Nucleus accumbens (tissue), 56 donors: ENCODE measurements at places on chromosomes 5 and 9.

DNA sequence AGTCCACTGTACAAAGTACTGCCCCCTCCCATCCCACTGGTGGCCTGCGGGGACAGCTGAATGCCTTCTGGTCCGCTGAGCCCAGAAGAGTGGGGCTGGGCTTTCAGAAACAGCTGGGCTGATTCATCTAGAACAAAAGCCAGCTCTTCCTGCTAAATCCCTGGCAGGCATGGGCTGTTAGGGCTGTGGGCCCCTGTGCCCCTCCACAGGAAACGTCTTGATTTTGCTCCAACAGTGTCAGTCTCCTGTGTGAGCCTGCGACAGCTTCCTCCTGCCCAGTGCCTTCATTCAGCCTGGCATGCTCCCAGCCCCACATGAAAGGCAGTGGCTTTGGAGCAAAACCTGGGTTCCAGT is 6.9 kb upstream of the GSN start:
- DNase-seq: no peak

DNA sequence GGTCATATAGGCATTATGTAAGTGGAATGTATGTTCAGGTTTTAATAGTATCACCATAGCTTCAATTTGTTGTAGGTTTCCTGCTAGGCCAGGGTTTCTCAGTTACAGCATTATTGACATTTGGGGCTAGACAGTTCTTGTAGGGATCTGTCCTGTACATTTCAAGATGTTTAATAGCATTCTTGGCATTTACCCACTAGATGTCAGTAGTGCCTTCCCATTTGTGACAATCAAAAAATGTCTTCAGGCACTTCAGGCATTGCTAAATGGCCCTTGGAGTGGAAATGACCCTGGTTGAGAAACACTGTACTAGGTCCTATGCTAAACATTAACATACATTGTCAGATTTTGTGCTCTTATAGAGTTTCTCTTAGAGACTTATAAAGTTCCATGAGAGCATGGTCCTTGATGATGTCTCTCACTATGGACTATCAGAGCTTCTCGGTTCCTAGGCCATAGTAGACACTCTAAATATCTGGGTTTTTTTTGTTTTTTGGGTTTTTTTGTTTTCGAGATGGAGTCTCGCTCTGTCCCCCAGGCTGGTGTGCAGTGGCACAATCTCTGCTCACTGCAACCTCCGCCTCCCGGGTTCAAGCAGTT is 1.4 kb downstream of the KIF20A start:
- no peak for DNase-seq

- DNase-seq: no peak
Observed at GRCh38 chr9:127035423-127035822, 87.0 kb downstream of the ANGPTL2 start.

DNA sequence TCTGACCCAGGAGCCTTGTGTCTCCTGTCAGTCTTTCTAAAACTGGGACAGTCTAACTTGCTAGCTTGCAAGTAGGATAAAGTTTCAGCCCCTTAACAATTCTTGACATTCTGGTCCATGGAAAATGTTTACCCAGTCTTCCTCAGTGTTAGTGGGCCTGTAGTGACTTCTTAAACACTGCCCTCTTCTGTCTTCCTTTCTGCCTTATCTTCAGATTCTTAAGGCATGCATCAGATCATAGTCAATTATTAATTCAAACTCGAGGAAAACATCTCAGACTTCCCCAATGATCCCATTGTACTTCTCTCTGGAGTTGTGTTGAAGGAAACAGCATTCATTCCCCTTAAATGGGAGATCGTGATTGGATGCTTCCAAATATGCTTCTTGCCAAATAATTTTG is 1199.8 kb downstream of the DTWD2 start:
- no peak for DNase-seq

DNA sequence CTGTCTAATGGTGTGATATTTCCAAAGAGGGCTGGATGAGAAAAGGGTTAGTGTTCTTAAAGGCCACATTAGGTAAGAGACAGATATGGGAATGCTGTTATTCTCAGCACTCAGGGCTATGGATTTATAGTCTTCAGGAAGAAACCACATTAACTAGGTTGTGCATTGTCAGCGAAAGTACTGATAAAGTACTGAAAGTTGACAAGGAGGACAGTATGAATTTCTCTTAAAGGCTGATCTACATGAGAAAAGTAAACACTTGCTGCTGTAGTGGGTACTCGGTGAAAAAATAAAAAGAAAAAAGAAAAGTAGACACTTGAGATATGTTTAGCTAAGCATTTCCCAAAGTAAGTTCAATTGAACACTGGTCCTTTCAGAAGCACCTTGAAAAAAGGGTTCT is 381.0 kb upstream of the RPS23 start:
- DNase-seq: no peak

- DNase-seq: no peak
Observed at GRCh38 chr5:56128113-56128512, 105.0 kb downstream of the ANKRD55 start.

- DNase-seq: no peak
Observed at GRCh38 chr5:79149433-79149832, 37.8 kb downstream of the BHMT start.

DNA sequence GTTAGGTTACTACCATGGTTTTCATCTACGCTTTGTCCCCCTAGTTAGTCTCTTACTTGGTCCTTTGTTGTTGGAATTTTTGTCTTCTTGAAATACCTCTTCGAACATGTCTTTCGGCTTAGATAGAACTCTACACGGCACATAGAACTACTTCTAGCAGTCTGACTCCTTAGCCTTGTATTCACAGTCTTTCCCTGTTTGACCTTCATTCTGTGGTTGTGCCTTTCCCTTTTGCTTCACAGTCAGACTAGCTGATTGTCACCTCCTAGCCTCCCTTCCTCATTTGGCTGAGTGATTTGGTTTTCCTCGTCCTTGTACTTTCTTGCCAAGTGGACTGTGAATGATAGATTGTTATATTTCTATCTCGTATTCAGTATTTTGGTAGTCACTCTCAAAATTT is 10.7 kb downstream of the SMAD5 start:
- no peak for DNase-seq

DNA sequence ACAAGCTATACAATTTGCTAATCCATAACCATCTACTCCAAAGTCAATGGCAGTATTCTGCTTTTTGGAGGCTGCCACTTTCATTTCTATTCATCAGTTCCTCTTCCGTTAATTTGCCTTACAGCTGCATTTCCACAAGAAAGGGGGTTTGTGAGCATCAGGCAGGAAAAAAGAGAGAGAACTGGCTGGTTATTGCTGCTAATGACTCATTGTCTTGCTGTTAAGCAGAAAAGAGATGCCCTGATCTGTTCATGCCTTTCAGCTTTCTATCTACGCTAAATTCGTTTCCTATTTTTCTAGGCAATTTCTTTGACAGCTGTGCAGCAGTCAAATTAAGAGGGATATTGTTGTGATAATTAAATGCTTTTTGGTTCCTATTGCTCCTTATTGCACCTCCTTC is 65.9 kb upstream of the GNAQ start:
- no peak for DNase-seq

DNA sequence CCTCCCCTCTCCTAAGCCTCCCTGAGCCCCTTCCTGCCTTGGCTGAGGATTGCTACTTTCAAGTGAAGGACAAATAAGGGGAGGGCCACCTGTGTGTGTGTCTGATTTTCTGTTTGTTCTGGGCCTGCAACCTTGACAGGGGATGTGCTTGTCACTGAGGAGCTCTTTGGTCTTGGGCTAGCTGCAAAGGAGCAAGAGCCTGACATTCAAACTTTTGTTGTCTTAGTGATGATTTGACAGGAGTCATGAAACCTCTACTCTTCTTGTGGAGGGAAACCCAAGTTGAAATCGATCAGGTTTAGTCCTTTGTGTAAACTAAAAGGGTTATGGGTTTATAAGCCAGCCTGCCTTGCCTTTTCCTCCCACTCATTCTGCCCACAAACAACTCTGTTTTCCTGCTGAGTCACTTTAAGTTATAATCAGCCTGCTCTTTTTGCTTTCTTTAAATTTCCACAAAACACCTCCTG is 16.9 kb downstream of the CLTA start:
- no peak for DNase-seq

DNA sequence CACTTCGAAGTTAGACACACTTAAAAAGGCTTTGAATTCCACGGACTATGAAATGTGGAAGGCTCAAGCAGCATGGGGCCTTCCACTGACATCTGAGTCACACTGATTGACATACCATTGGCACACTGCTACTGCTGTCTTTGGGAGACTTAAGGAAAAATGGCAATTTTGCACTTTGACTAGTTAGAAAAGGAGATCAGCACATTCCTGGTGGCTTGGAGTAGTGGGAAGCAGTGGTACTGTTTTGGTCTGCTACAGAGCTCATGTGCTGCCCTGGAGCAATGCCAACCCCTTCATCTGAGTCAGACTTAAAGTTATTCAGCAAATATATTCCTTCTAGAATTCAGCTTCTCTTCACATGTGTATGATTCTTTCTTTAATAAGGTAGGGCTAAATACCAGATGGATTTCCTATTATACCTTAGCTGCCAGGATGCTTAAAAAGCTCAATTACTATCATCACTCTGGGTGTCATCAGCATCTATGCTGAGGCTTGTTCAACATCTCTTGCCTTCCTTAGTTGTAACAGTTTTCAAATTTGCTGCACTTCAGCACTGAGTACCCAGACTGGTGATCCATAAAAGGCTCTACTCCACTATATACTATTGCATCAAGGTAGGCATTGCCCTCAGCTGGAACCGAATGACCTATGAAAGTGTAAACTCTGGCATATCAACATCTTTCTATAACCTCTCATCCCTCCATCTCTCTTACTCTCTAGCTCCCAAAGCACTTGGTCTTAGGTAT is 42.3 kb upstream of the MOCS2 start:
- DNase-seq: no peak

GRCh38 chr9:93001031-93001430 is 53.7 kb downstream of the FGD3 start:
- no peak for DNase-seq

GRCh38 chr9:78171651-78172050 is 64.2 kb upstream of the CEP78 start:
- no peak for DNase-seq

GRCh38 chr5:72160329-72160728 is 53.1 kb downstream of the MAP1B start:
- no peak for DNase-seq

DNA sequence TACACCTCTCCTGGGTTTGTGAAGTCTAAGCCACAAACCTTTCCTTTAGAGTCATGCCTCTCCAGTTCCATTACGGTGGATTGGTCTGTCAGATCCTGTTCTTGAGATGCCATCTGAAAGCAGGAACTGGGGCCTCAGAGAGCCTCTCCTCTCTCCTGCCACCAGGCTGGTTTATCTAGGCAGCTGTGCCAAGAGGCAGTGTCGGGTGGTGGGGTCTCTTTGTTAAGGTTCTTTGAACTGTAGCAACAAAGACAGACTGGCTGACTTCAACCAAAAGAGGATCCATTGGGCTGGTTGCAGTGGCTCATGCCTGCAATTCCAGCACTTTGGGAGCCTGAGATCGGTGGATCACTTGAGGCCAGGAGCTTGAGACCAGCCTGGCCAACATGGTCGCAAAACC is 66.0 kb upstream of the ANGPTL2 start:
- DNase-seq: no peak

DNA sequence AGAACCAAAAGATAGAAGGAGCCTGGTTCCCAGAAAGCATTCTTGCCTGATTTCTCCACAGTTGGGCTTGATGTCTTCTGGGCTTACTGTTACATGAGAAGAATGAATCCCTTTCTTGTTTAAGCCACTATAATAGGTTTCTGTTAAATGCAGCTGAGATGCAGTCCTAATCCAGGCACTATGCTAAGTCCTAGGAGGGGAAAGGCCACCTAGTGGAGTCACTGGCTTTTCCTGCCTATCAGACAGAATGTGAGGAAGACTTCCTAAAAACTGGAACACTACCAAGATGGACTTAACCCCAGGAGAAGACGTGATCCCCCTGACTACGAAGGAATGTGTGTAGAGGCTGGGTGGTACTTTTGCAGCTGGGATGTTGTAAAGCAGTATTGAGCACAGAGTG is 34.3 kb upstream of the FSD1L start:
- no peak for DNase-seq

- DNase-seq: peak; percentile 6
Observed at GRCh38 chr5:160071516-160071915, 47.7 kb downstream of the PWWP2A start.

DNA sequence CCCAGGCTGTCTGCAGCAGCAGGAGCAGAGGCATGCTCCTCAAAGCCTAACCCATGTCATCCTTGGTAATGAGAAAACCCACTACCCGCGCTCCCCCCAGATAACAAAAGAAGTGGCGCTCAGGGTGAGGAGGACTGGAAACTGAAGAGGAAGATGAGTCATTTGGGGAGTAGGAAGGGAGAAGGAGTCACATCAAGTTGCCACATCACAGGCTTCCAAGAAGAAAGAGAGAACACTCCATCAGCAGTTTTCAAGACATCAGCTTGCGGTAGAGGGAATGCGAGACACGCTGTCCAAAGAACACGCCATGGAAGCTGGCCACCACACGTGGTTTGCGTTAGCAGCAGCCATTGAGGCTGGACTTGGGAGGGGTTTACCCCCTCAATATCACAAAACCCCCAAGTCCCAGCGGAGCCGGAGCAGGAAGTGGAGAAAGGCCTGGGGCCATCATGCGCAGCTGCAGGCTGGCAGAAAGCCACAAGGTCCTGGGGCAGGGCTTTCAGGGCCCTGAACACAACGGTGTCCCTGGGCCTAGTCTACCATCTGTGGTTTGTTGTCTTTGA is 41.5 kb downstream of the SH3PXD2B start:
- no peak for DNase-seq

- no peak for DNase-seq
Observed at GRCh38 chr9:132472599-132472998, 62.6 kb downstream of the CFAP77 start.

- no peak for DNase-seq
Observed at GRCh38 chr5:95810305-95811125, 12.0 kb downstream of the GLRX start.

DNA sequence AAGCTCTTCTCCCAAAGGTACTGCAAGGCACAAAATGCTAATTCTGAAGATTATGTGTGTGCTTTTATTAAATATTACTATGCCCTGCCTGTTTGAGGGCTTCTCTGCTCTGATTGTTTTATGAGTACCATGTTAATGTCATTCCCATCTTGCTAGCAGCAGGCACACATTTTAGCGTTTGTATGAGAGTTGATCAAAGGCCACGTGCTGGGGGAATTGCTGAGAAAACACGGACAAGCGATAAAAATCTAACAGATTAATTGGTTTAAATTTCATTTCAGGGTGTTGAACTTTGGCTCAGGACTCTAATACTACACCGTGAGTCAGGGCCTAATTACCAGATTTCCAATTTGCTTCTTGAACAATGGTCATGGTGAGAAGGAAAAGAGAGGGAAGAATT is 298.4 kb downstream of the EBF1 start:
- DNase-seq: no peak

GRCh38 chr5:150777685-150778084 is 872 bp upstream of the SMIM3 start:
- DNase-seq: no peak
